ENCODE measurements at places on chromosomes 4 and X. TPM values are rescaled to one million over a fixed set of nuclear protein-coding genes. Genes with fewer than 3 reads are reported as not detected.
A peak's percentile ranks its signal among the peaks of the same experiment; 100 is the strongest.

Gene COL4A5
- 3.1 TPM for total RNA-seq

GRCh38 chr4:187478292-187479140 lies 517.1 kb upstream of the ZFP42 start:
- no peak for DNase-seq

DNA sequence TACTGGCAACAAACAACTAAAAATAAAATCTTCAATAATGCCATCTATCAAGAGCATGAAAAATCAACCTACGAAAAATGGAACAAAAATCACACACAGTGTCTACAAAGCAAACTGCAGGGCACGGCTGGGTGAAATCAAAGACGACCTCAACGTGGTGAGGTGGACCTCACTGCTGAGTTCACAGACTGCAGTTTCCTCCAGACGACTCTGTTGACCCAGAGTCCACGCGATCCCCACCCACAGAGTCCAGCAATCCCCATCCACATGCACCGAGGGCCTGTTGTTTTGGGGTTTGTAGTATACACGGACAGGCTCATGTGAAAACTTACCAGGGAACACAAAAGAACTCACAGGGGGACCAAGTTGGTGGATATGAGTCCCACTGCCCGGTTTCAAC lies 31.1 kb upstream of the GTPBP6 start:
- peak; percentile 19 for DNase-seq

Gene SPANXN4
- not detected for total RNA-seq

DNA sequence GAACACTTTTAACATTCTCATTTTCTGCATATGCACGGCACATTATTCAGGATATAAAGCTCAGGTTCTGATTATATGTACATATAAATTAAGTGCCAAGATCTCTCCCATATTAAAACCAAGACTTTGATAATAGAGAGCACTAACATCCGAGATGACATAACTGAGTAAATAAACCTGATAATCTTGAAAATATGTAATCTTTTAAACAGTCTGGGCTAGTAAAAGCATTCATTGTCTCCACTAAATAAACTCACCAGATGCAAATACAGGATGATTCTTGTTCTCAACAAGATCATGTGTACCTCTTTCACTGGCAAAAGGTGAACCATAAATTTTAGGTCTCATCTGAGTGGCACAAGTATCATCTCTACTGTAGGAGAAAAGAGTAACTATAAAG lies 942.2 kb downstream of the TRAM1L1 start:
- no peak for DNase-seq

DNA sequence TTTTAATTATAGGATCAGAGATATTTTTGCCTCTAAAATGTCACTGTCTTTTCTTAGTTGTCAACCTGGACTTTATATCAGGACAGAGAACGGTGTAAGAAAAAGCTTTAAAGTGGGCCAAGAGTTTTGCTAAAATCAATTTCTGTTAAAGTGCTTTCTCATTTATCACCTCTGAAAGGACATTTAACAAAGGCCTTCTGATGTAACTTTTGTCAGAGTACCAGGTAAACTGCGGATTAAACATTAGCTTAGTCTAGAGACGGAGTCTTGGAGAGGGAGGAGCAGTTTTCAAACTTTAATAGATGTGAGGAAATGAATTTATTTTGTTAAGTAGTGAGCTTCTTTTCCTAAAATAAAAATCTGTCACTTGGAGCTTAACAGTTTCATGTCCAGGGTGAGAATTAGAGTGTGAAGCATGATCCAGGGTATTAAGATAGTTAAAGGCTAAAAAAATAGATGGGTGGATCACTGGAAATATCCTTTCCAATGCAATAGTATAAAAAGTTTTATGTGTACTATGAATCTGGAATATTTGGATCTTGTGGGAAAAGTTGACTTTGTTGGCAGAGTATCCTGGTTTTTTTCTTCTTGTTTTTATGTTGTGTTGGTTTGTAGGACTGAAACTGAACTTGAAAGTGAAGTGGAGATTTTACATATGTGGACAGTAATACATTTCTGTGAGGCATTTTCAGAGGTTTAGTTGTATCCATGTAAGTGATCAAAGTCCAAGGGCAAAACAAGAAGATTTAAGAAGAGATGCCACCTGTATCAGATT lies 33.6 kb upstream of the BMPR1B start:
- DNase-seq: no peak

Gene DDX3X
- total RNA-seq: 291 TPM

DNA sequence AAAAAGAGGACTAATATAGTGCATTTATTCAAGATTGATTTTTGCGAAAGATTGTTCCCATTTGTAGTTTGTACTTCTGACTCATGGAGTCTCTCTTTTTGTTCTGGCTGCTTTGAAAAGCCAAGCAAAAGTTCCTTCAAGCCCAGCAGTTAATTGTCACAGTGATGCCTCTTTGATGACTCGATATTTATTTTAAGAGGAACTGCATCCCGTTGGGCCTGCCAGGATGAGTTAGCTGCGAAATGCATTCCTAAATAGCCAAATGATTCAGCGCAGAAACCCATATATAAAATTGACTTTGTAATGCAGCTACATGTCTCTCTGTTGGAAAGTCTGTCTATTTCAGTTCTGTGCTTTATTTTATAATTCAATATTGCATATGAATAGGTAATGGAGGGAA lies 295.1 kb downstream of the GBA3 start:
- DNase-seq: no peak

Gene IL13RA2
- total RNA-seq: not detected

GRCh38 chrX:80876877-80877276 lies 67.2 kb upstream of the BRWD3 start:
- no peak for DNase-seq

Gene TCEAL6
- total RNA-seq: not detected

DNA sequence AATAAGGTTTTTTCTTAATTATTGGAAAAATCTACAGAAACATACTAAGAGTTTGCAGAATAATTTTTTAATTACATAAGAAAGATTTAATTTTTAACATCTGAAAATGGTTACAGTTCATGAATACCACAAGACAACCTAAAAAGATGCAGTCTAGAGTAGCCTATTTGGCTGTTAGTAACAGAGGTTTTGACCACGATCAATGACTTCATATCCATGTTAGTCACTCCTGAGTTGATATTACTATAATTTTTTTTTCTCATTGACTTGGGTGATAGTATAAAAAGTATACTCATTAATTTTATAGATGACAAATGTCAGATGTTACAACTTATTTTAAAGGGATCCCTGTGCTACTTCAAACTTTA lies 272.5 kb downstream of the DCTD start:
- DNase-seq: no peak

DNA sequence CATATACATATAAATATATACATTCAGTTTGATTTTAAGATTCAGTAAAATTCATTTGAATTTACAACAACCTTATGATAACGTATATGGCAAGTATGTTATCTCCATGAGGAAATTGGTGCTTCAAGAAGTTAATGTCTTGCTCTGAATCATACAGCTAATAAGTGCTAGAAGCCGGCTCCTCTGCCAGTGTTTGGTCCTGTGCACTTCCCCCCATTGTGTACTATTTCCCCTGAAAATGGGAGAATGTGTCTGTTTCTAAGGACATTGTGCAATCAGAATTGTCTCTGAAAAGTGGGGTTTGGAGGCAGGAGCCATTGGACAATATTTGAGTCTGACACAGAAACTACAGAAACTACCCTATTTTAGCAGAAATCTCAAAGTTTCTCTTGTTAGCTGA lies 135.9 kb downstream of the CPE start:
- no peak for DNase-seq

Gene AMTN
- not detected for total RNA-seq

DNA sequence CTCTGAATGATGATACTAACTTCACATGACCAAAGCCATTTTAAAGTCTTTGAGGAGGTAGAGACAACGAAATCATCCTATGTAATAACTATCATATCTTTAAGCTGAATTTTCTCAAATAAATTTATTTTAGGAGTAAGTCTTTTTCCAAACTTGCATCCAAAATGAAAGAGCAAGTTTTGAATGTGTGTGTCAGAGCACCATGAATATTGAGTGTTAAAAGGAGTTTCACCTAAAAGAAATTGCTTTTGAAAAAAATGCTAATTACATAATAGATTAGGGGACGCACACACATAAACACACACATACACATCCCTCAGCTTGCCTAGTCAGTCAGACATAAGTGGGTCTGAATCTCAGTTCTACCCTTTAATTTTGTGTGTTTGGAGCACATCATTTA lies 1.9 kb downstream of the ANK2 start:
- DNase-seq: no peak

GRCh38 chr4:2910409-2910808 lies 52.8 kb downstream of the NOP14 start:
- no peak for DNase-seq

Gene DCX
- not detected for total RNA-seq

DNA sequence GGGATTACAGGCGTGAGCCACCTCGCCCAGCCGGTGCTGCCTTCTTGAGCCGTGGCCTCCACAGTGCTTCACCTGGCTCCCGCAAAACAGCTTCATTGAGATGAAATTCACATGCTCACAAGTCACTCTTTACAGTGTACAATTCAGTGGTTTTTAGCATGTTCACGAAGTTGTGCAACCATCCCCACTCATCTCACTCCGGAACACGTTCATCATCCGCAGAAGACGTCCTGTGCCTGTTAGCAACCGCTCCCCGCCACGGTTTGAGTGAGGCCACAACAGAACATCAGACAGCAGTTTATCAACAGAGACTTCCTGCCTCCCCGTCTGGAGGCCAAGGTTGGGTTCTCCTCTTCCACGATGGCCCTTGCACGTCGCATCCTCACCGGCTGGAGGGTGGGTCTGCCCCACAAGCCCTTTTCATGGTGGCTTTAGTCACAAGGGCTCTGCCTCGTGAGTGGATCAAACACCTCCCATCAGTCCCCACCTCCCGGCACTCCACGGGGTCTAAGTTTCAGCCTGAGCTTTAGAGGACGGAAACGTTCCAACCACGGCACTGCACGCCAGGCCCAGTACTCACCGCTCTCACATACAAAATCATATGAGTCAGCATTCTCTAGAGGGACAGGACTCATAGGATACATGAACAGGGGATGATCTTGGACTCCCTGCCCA lies 29.6 kb upstream of the SPON2 start:
- DNase-seq: peak; percentile 80

DNA sequence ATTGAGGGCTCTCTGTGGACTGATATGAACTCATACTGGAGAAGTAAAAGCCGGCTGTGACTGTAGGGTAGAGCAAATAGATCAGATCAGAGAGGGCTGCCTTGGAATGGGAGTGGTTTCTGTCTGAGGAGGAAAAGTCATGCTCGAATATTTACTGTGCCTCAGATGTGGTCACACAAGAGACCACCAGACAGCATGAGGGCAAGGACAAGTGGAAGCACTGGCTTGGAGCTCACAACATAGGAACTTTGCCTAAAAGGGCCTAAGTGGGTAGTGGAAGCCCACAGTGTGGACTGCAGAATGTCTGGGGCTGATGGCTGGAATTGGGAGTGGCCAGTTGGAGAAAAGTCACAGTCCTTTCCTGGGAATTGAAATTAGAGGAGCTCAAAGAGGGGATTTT lies 19.8 kb downstream of the GLRB start:
- DNase-seq: no peak

DNA sequence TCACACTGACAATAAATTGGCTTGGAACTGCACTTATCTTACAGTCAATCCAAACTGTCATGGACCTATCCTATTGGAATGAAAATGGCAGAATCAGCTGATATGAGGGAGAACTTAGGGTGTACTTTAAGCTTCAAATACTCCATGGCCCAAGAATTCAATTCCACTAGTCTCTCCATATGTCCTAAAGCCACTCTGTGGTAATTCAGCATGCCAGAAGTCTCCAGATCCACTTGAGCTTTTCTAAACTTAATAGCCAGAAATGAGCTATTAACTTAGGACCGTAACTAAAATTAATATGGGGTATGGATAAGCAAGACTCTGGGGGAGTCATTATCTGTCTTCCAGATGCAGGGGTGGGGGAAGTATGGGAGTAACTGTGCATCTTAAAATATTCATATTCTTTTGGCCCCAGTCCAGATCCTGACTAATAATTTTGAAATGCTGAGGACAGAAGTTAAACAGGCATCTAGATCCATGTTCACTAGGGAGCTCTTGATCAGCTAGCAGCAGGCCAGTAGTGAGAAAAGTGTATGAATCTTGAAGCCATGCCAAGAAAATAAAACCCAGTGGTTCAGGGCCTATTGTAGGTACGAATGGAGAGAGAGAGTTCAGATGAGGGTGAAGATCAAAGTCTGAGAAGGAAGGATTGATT lies 167.6 kb downstream of the DKK2 start:
- no peak for DNase-seq

DNA sequence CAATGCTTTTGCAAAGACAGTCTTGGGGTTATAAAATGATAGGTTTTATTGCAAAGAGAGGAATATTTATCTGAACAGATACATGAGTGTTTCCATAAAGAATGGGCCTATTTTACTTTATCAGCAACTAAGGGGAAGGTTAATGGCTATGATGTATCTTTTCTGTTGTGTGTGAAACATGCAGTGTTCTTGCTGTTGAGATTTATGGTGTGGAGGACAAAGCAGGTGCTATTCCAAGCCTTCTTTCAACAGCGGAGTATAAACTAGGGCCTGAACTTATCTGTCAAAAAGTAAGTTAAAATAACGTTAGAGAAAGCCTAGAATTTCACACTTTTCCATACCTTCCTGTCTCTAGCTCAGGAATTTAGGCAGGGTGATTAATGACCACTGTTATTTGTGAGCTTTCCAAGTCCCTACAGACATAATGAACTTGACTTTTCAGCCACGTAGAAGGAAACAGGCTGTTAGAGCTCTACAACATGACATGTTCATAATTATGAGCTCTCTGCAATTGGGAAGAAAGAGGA lies 411.4 kb downstream of the IL1RAPL1 start:
- no peak for DNase-seq

- DNase-seq: no peak
Observed at GRCh38 chr4:8203817-8204216, 4.7 kb downstream of the SH3TC1 start.

DNA sequence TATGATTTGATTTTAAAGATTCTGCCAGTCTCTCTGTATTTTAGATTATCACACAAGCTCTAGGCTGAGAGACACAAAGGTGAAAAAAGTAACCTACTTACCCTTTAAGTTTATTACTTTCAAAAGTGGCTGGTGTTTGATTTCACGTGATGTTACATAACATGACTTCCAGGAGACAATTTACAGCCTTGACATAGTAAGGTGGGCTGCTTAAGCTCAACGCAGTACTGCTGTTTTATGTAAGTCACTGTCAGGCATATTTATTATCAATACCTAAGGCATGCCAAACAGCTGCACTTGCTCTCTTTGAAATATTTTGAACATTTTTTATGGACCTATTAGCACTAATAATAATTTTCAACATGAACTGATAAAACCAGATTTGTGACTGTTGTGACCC lies 451.5 kb upstream of the FAM241A start:
- no peak for DNase-seq

GRCh38 chrX:151966236-151966635 lies 8.2 kb downstream of the GABRE start:
- DNase-seq: no peak

GRCh38 chr4:65724973-65725372 lies 54.7 kb upstream of the EPHA5 start:
- no peak for DNase-seq

Gene TNMD
- total RNA-seq: 0.69 TPM

DNA sequence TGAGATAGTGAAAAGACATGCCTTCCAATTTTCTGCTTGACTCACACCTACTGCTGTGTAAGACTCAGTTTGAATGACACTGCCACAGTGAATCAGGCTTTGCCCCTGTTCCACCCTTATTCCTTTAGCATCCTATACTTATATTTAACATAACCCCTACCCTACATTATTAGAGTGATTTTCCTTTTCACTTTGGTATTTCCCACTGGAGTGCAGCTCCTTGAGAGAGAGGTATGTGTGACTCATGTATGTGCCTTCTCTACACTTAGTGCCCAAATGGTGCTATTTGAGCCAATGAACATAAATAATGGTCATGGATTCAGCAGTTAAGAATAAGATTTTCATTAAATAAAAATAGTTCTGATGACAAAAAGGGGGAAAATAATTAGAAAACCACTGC lies 69.5 kb downstream of the RRAGB start:
- DNase-seq: no peak

Gene PABPC1L2A
- not detected for total RNA-seq

All from psoas muscle (tissue), 8 donors.